ENCODE measurements at places on chromosomes 6 and 20.

GRCh38 chr6:39137245-39137644 is 22.3 kb upstream of the SAYSD1 start:
- DNase-seq: peak; percentile 39

- no peak for DNase-seq
Observed at GRCh38 chr6:131356161-131356560, 216.9 kb upstream of the ARG1 start.

GRCh38 chr6:81933608-81934051 is 181.1 kb upstream of the TENT5A start:
- DNase-seq: no peak

GRCh38 chr20:40986774-40987173 is 41.8 kb upstream of the TOP1 start:
- no peak for DNase-seq

GRCh38 chr6:146410851-146411595 is 132.6 kb upstream of the RAB32 start:
- no peak for DNase-seq

DNA sequence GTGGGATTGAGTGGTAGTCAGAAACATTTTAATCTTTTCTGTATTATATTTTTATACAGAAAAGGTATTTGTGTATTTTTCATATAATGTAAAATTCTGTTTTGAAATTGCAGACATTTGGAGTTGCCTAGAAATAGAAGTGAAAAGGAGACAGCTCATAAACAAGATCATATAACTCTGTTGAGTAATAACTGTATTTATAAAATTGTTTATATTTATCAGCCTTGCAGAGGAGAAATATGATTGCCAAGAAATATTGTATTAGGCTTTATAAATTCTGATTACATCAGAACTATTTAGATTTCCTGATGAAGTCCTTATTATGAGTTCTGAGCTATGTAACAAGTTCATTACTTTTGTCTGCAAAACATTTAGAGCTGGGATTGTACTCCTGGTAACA is 55.3 kb downstream of the RIPOR2 start:
- DNase-seq: no peak

- DNase-seq: peak; percentile 90
Observed at GRCh38 chr6:148530394-148530953, 187.8 kb downstream of the SASH1 start.

DNA sequence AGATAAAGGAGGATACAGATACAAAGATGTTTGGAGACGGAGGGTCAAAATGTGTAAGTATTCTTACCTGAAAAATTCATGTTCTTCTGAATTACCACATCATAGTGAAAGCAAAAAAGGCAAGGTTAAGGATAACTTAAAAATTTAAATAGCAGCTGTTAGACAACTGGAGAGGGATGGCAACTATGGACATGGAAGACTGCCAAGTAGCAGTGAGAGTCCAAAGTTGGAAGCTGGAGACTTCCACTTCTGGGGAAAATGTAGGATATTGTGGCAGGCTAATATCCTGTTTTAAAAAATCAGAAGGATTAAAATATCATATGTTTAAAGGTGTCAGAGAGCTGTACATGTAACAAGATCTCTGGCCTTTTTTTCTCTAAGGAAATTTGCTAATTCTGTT is 29.8 kb downstream of the SYCP2 start:
- DNase-seq: peak; percentile 1

GRCh38 chr20:53837126-53837826 is 233.1 kb downstream of the BCAS1 start:
- no peak for DNase-seq

GRCh38 chr6:43447604-43448003 is 7.7 kb downstream of the DLK2 start:
- no peak for DNase-seq

DNA sequence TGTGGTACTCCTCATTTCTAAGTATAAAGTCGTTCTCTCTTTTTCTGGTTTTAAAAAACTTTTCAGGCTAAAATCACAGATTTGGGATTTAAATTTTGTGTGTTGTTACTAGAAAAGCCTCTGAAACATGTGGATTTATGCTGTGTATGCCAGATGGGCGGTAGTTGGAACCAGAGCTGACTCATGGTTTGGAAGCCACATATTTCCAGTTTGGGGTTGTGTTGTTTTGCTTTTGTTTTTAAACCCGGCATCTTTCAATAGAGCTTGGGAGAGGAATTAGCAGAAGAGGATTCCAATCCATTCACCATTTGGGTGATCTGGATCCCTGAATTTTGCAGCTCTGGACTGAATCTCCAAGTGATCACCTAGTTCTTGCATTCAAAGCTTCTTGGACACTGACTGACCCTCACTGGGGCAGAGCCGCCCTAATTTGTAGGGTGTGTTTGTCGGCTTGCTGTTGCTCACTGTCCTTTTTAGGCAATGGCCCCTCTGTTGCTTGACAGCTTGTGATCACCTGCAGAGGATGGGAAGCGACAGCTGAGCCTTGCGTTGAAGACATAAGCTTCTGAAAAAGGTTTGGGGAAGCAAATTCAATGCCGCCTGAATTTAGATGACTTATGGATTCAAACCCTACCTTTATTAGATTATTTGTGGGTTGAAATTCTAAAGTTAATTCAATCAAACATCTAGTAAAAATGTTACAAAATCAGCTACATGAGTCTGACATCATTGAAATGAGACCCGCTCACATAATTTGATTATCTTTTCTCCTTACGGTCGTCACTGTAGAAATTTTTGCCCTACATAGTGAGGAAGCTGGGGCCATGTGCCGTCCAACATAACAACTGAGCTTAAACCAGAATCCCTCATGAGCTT is 79.9 kb upstream of the CD83 start:
- peak; percentile 78 for DNase-seq

DNA sequence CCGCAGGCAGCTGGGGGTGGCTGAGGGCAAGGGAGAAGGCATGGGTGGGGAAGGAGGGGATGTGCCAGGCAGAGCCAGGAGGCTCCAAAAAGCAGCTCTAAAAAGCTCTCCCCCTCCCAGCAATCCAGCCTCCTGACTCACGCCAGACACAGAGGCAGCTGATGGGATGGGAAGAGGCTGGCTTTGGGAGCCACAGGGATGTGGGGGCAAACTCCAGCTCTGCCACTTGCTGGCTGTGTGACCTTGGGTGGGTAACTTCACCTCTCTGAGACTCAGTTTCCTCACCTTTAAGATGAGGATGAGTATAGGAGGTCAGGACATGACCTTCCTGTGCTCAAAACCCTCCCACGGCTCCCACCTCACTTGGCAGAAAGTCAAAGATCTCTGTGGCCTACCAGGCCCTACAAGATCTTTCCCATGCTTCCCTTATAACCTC is 148.9 kb downstream of the CEBPB start:
- peak; percentile 76 for DNase-seq

- no peak for DNase-seq
Observed at GRCh38 chr20:50472693-50473664, 37.2 kb upstream of the PTPN1 start.

DNA sequence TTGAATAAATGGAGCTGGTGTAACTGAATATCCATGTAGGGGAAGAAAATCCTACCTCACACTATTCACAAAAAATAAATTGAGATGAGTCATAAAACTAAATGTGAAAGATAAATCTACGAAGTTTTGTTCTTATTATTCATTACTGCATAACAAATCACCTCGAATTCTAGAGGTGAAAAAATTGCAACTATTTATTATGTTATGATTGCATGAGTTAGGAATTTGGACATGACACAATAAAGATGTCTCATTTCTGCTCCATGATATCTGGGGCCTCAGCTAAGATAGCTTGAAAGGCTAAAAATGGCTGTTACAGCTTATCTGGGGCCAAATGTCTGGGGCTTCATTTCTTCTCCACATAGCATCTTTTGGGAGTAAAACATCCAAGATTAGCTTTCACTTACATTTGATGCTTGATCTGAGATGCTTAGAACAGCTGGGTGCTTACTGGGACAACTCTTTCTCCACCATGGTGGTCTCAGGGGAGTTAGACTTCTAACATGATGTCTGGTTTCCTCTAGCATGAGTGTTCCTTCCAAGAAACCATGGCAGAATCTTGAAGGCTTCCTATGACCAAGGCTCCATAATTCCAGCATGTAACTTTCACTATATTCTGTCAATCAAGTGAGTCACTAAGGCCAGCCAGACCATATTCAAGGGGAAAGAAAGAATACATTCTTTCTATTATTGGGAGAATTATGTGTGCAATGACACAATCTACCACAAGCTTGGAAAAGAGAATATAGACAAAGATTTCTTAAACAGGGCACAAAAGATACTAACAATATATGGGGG is 30.1 kb downstream of the OR2B6 start:
- peak; percentile 3 for DNase-seq

DNA sequence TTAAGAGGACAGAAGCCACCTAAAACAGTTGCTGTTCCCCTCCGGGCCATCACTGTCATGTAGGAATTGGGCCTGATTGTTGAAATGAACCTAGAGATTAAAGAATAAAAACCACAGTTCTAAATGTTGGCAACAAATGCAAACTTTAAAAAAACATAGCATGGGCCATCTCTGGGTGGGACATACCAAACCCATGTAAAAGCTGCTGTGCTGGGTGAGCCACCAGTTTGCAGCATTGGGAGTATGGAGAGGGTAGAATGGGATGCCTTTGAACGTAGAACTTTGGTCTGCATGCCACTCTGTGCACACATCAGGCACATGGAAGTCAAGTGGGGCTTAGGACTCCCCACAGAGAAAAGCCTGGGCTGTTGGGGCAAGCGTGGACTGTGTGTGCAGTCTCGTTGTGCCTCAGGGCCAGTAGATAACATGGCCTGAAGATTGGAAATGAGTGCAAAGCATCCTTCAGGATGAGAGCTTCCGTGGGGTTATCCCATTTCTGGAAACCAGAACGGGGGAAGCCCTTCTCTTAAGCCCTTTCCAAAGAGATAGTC is 28.1 kb downstream of the EPB41L1 start:
- DNase-seq: no peak

DNA sequence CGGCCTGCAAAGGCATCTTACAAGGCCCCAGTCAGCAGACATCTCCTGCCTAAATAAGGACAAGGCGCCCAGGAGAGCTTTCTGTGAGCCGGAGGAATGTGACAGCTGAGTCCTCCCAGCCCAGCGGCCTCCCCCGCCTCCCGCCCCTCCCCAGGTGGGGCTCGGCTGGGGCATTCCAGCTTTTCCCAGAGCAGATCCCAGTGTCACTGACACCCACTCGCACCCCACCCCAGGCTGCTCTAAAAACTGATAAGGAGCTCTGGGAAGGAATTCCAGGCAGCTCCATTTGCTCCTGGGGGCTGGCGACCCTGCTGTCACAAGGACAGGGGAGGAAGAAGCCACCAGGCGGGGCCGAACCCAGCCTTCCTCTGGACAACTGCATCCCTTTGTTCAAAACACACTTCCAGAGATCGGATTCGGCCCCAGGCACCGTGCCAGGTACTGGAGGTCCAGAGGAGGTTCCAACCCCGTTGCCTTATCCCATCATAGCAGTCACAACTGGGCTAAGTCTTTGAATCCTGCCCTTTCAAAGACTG is 49.7 kb downstream of the JPH2 start:
- DNase-seq: peak; percentile 88

DNA sequence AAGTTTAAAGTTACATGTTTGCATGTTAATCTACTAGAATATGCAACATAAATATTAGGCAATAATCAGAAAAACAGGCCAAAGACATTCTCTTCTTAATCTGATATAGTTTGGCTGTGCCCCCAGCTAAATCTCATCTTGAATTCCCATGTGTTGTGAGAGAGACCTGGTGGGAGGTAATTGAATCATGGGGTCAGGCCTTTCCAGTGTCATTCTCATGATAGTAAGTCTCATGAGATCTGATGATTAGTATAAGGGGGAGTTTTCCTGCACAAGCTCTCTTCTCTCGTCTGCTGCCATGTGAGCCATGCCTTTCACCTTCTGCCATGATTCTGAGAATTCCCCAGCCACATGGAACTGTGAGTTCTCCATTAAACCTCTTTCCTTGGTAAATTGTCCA is 1241.7 kb upstream of the ADGRB3 start:
- DNase-seq: no peak

- no peak for DNase-seq
Observed at GRCh38 chr6:31438677-31439076, 35.3 kb downstream of the MICA start.

- DNase-seq: peak; percentile 75
Observed at GRCh38 chr6:84920021-84920420, 155.6 kb upstream of the TBX18 start.

DNA sequence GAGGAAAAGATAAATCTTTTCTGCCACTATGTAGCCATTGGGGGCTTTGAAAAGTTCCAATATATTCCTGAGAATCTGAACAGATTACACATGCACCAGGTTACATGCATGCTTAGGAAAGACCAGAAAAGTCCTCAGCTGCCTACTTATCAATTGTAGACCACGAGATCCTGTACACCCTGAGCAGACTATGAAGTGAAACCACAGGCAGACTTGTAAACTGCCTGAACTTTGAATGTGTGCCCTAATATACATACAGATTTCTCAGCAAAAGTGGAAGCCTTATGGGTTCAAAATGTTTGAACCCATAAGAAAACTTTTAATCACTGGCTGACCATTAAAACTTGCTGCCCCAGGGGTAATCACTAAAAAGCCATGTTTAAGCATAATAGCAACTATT is 273.5 kb upstream of the RUNX2 start:
- DNase-seq: peak; percentile 37

DNA sequence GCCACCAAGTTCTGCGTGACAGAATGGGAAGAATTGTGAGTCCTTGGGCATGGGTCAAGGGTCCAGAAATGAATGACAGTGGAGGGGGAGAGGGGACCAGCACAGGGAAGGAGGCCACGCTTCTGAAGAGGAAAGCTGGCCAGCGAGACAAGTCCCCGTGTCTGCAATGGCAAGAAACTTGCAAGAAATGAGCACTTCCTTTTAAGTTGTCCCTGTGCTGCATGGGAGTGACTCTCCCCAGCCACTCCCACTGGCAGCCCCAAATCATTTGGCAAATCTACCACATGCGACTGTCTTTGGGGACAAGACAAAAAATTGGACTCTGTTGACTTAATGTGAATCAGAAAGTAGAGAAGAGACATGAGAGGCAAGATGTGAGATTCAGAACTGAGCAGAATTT is 242.2 kb upstream of the RREB1 start:
- DNase-seq: no peak

DNA sequence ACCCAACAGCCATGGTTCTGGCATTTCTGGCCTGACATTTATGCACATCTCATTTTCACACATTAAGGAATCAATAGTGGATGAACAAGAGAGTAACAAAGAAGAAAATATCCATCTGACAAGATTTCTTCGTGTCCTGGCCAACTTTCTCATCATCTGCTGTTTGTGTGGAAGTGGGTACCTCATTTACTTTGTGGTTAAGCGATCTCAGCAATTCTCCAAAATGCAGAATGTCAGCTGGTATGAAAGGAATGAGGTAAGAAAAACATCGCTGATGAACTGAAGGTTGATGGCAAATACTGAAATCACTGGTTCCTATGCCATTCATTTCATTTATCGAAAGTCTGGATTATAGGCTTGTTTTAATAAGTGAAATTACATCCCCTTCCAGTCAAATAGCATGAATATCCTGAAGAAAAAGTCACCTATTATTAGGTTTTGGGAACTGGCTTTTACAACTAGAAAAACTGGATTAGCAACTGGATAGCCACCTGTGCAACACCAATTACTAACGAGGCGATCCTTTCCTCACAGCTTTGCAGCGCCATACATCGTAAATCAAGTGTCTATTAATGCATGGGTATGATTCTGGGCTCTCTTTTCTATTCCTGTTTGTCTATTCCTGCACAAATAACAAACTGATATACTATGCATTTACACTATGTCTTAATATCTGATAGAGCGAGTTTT is 50.2 kb upstream of the NOP56 start:
- peak; percentile 2 for DNase-seq

Measured in fibroblast of upper back skin (primary cell).